NCI-H69 (cell line): ENCODE measurements at places on chromosomes 6 and 20.

DNA sequence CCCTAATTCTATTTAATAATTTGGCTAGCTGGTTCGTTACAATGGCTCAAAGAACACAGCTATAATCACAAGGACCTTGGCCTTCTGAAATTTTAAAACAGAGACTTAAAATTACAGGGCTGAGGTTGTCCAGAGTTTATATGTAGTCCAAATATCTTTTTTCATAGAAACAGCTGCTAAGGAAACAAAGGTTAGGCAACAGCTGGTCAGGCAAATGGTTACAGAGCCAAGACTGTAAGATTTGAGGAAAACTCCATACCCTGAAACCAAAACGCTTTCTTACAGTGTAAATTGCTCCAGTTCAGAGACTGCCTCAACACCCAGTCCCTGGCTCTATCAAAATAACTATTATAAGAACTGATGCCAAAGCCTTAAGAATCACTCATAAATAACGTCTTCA, 9.7 kb upstream of the ARHGAP18 start:
- no peak for DNase-seq

DNA sequence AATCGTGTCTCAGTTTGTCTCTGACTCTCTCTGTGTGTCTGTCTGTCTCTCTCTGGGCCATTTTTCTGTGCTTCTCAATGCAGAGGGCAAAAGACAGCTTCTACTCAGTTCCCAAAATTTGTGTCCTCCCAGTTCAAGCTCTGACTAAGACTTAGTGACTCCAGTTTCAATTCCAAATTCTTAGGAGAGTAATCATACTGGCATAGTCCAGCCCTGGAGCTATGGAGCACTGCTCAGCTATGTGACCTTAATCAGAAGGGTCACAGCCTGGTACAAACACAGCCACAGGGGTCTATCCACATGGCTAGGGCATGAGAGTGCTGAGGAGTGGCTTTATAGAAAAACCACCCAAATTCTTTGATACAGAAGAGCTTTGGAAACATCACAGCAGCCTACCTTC, 91.9 kb downstream of the FOXF2 start:
- no peak for DNase-seq

GRCh38 chr6:14102383-14102782, 15.2 kb upstream of the CD83 start:
- no peak for DNase-seq

- DNase-seq: no peak
Observed at GRCh38 chr20:56004611-56005388, 519 bp downstream of the CBLN4 start.

- peak; percentile 67 for DNase-seq
Observed at GRCh38 chr6:139693735-139694134, 319.3 kb upstream of the CITED2 start.

DNA sequence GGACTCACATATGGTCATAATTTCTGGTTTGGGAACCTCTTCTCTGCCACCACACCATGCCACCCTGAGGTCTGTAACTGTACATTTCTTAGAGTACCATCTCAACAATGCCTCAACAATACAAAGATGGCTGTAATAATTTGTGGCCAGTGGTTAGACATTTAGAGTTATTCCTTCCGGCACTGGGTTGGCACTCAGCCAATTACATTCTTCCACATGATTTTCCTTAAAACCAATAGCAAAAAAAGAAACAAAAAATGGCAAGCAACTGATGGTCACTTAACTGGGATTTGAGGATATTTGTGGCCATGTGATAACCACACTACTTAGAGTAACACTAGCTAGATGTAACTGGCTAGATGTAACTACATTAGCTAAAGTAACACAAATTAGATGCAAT, 79.9 kb downstream of the SEL1L2 start:
- peak; percentile 24 for DNase-seq

GRCh38 chr6:68615938-68616337, 19.1 kb upstream of the ADGRB3 start:
- DNase-seq: peak; percentile 47

GRCh38 chr6:63615590-63615989, 20.0 kb upstream of the PHF3 start:
- DNase-seq: no peak

GRCh38 chr20:32709632-32710121, 33.6 kb downstream of the COMMD7 start:
- DNase-seq: no peak

GRCh38 chr20:47667086-47667485, 118.2 kb downstream of the SULF2 start:
- DNase-seq: no peak

DNA sequence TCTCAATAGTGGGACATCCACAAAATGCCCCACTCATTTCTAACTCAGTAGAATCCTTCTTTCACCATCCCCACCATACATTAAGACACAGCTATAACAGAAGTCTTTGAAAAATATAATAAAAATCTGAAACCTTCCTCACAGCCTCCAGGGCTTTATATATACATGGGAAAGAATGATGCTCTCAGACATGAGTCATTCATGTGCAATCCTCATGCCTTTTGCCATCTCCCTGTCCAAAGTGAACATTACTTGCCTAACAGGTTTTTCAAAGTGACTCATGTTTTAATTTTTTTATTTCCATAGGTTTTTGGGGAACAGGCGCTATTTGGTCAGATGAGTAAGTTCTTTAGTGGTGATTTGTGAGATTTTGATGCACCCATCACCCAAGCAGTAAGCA, 162.7 kb downstream of the RALGAPA2 start:
- peak; percentile 74 for DNase-seq

DNA sequence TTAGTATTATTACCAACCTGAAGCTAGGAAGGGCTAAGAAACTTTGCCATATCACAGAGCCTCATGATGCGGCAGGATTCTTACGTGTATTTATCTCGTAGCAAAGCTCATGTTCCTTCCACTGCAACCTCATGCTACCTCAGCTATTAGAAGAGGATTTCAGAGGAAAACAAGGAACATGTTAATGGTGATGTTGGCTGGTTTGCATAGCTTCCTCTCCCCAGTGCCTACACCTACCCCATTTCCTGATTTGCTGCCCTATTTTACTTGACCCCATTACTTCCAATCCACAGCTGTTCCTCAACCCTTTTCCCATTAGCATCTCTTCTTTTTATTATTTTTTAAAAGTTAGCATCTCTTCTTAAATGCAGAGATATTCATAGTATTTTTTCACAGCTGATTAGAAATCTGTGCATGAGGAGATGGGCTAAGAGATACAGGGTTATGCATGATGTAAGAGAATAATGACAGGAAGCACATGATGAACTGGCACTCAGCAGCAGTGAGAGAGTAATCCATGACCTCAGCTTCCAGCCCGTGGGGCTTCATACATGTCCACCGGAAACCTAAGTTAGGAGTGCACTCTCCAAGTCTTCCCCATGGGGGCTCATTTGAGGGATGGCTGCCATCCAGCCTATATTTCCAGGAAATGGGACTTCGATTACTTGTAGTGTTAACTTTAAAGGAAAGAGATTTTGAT, 106.1 kb upstream of the ASF1A start:
- peak; percentile 56 for DNase-seq

GRCh38 chr6:44065443-44066140, 61.7 kb downstream of the MRPL14 start:
- no peak for DNase-seq

- no peak for DNase-seq
Observed at GRCh38 chr6:41530476-41530875, 15.7 kb upstream of the FOXP4 start.

GRCh38 chr6:144285798-144286502, 815 bp downstream of the UTRN start:
- peak; percentile 50 for DNase-seq

DNA sequence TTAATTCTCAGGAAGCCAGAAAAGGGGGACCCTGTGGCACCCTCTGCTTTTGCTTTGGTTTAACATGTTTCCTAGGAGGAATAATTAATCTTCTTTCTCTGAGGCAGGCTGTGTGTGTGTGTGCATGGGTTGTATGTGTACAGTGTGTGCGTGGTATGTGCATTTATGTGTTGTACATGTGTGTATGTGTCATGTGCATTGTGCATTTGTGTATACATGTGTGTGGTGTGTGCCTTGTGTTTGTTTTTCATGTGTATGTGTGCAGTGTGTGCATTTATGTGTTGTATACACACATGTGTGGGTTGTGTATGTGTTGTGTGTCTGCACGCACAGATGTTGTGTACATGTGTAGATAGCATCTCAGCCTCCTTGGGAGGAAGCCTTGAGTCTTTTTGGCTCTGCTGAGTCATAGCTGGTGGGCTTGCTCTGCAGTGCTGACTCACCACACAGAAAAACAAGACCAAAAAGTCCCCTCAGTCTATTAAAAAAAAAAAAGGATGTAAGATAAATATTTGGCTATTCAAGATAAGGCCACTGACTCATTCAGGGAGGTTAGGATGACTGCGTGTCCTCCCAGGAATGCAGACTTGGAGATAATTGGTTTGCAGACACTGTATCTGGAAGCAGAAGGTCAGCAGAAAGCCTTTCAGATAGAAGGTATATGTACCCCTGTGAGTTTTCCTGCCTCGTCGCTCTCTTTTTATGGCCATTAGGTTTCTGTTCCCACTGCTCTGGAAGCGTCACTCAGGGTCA, 58.6 kb downstream of the SYNJ2 start:
- DNase-seq: peak; percentile 40

DNA sequence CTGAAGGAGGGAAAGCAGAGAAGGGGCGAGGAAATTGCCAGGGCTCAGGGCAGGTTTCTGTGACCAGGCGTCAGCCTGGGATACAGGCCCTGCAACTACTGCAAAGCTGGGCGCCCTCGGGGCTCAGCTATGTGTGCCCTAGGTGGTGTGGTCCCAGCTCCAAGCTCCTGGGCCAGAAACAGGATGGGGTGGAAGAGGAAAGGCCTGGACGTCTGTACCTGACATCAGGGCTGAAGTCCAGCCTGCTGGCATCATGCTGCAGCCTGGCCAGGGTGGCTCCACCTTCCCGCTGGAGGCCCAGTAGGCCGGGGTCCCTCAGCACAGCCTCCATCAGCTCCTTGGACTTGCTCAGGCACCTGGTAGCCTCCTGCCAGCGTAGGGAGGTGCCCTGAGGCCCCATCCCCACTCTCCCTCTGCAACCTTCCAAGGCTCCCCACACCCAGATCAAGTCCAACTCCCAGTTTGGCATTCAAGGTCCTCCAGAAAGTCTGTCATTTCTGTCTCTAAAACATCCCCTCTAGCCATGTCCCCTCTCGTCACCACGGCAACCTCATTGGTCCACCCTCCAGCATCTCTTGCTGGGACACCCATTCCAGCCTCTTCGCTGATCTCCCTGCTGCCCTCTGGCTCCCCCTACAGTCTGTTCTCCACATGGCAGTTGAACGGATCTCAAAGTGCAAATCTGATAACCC, 38.2 kb downstream of the KIAA1755 start:
- DNase-seq: peak; percentile 42

GRCh38 chr6:56637640-56638039, 5.0 kb downstream of the DST start:
- DNase-seq: peak; percentile 85

DNA sequence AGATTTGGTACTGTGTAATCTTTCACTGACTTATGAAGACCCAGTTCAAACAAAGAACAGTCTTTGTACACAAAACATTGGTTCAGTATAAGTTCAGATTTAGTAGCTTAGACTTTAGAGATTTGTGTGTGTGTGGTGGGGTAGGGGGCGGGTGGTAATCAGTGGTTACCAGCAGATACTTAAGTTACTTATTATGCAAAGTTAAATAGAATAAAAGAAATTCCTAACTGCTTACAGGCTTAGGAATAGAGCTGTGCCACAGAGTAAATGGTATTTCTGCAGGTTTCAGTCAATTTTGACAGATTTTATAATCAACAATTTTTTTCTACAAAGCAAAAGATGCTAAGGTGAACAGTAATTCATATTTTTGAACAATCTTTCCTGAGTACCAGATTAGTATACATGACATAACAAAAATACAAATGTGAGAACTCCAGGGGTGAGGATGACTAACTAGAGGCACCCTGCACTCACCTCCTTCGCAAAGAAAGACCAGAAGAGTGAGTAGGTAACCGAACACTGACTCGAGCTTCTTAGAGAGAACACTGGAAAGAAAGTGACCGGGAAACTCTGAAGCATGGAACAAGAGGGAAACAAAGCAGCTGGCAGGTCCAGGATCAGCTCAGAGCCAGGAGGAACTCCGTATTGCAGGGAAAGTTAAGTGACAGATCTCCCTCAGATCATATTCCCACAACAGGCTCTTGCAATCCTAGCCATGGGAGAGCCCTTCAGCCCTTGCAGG, 560.6 kb downstream of the COL12A1 start:
- DNase-seq: no peak

- DNase-seq: no peak
Observed at GRCh38 chr20:36491901-36492617, 49.3 kb upstream of the MYL9 start.

DNA sequence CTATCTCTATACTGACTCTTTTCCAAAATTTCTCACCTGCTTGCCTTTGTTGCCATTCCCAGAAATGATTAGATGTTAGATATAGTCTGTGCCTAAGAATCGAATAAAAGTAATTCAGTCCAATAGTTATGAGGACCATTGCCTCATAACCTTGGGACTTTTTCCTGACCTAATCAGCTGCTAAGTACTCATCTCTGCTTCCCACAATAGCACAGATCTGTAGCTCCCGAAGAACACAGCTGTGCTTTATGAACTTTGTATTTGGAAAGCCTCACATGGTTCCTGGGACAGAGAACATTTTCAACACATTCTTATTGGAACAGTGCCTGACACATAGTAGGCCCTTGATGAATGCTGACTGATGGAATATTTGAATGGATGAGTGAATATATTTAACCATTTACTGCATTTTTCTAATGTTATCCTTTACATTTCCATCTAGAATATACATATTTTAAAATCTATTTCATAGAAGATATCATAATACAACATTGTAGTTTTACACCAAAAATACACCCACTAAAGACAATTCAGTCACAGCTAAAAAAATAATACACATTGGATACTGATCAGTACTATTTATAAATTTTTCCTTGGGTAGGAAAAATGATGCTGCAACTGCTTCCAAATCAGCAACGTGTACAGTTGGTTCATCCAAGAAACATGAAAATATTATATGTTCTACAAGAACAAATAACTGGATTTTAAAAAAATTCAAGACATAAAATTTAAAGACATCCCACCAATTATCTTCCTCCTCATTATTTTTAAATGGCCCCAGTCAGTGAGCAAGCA, 53.9 kb downstream of the HS3ST5 start:
- DNase-seq: no peak

- peak; percentile 42 for DNase-seq
Observed at GRCh38 chr6:41724586-41725501, 10.6 kb downstream of the TFEB start.

GRCh38 chr6:26323525-26324294, 41.3 kb upstream of the BTN3A2 start:
- DNase-seq: peak; percentile 66

DNA sequence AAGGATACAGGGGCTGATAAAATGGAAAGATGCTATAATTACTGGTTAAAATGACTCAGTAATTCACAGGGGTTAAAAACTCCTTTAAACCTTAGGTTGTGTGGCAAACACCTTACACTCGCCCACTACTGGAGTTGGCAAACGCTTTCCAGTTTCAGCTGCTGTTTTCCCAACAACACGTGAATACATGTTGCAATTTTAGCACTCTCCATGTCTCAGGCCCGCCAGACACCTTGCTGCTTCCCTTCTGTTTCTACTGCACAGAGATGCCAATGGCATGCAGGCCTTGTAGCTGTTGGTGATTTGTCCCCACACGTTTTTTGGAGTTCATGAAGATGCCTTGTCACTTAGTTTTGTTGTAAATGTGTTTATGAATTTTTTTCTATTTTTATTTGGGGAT, 5.3 kb upstream of the TTPAL start:
- no peak for DNase-seq
